Stimulated activated CD4-positive, alpha-beta T cell treated with anti-CD3 and anti-CD28 coated beads, TNF-alpha, amount 100 ng/mL, for 24 hours (primary cell): ENCODE measurements at places on chromosomes 2 and 18.

GRCh38 chr2:198098918-198099317 lies 294.5 kb downstream of the PLCL1 start:
- DNase-seq: no peak

DNA sequence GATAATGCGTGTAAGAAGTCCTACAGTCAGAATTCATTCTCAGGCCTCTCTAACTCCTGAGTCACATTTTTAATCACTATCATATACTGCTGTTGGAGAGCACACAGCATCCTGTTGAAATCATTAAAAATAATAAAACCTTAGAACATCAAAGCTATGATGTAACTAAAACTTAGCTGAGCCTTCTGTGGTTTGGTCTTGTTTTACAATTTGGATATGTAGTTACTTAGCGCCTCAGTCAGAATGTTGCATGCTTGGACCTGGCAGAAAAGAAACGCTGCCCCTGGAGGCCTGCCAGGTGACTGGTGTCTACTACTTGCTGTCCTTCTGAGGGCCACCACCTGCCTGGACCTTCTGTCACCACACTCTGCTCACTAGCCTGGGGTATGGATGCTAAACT lies 261.1 kb upstream of the RASGRP3 start:
- no peak for DNase-seq

DNA sequence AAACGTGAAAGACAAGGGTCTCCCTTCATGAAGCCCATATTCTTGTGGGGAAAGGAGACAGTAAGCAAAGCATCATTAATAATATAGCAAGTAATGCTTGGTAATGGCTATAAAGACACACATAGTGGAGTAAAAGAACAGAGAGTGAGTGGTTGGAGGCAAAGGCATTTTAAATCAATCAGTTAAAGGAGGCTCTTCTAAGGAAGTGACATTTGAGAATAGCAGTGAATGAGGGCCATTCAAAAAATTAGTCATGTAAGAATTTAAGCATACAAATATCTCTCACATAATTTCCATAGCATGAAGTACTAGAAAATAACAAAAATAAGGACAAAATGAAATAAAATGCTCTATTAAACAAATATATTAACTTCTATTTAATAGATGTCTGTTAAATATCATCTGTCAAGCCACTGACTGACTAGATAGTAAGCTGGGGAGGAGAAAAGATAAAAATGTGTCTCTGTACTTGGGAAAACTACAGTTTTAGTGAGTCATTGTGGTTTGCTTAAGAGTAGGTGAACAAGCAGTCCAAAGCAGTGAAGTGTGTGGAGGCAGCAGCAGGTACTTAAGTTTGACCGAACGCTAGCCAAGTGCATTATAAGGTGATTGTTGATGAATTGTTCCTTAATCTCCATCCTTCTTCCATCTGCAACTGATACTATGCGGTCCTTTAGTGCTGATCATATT lies 160.1 kb downstream of the PARD3B start:
- no peak for DNase-seq

GRCh38 chr18:495017-495416 lies 5.5 kb downstream of the COLEC12 start:
- no peak for DNase-seq

GRCh38 chr18:35239314-35239713 lies 1.5 kb upstream of the ZNF397 start:
- no peak for DNase-seq

DNA sequence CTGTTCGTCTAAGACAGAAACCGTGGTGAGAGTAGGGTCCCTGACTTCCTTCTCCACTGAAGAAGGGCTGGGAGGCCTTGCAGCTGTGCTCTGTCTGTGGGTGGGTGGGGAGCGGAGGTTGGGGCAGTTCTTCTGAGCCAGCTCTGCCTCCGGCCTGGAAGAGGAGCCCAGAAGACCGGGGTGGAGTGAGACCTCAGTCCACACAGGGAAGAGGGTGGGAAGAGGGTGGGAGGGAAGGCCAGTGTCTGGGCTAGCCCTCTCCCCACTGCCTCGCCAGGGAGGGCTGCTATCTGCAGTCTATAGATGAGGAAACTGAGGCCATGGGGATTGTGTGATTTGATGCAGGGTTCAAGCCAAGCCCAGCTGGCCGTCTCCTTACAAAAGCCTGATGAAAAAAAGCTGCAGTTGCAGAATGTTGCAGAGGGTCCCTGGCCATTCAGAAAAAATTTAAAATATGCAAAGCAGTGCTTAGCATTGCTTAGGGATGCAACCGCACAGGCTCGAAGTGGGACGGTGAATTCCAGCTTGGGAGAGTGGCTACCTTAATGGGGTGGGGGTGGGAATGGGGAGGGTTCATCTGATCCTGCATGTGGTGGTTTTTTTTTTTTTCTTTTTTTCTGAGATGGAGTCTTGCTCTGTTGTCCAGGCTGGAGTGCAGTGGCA lies 181.6 kb upstream of the HS6ST1 start:
- no peak for DNase-seq

GRCh38 chr2:105712166-105712915 lies 32.4 kb upstream of the NCK2 start:
- no peak for DNase-seq

DNA sequence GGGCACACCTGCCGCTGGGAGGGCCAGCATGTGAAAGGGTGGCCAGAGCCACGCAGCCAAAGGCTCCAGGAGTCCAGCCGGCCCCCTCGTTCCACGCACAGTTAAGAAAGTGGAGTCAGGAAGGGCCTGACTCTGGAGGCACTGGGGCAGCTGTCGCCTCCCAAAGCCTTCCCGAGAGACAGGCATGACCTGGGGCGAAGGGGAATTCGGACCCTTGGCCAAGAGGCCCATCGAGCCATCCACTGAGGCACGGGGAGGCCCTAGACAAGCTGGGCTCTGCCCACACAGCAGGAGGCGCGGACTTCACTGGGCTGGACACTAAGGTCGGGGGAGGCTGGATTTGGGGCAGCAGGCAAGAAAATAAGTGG lies 38.5 kb upstream of the SNED1 start:
- no peak for DNase-seq
